ENCODE measurements at places on chromosomes 12 and 14.

DNA sequence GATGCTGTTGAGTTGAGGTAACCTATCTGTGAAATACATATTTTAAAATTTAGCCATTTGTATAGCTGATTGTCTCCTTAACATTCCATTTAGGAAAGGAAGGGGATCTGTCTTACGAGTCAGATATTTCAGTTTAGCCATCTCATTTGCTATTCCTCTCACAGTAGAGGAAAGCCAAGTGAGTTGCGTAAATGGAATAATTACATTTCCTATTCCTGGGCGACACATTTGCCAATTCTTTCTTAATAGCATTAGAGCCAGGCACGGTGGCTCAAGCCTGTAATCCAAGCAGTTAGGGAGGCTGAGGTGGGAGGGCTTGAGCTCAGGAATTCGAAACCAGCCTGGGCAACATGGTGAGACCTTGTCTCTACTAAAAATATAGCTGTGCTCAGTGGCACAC is 116.3 kb downstream of the TMX1 start:
- no peak for DNase-seq

GRCh38 chr12:101697930-101698799 is 725 bp downstream of the CHPT1 start:
- peak; percentile 10 for DNase-seq

DNA sequence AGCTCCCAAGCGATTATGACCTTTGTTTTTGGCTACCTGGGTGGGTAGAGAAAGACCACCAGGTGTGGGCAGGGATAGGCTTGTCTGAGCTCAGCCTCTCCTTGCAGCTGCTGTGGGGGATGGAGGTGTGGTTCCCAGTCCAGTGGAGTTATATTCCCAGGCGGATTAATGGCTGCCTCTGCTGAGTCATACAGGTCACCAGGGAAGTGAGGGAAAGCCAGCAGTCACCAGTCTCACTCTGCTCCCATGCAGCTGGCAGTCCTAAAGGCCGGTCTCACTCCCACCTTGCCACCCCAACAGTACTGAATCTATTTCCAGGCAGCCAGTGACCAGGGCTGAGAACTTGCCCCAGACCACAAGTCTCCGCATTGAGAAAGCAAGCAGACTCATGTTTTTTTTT is 399.2 kb downstream of the VRK1 start:
- DNase-seq, result no peak

DNA sequence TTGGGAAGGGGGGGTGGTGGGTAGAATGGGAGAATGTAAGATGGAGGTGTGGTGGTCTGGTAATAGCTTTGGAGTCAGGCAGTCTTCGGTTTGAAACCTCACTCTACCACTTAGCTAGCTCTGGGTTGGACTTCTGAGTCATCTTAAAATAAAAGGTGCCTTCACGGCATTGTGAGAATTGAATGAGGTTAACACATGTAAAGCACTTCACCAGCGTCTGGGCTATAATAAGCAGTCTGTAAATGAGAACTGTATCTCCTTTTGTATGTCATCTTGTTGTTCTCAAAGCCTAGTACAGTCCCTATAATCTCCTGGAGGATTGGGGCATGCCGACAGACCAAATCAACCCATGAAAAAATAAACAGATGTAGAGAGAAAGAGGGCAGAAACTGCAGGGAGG is 11.2 kb downstream of the C2CD5 start:
- no peak for DNase-seq

DNA sequence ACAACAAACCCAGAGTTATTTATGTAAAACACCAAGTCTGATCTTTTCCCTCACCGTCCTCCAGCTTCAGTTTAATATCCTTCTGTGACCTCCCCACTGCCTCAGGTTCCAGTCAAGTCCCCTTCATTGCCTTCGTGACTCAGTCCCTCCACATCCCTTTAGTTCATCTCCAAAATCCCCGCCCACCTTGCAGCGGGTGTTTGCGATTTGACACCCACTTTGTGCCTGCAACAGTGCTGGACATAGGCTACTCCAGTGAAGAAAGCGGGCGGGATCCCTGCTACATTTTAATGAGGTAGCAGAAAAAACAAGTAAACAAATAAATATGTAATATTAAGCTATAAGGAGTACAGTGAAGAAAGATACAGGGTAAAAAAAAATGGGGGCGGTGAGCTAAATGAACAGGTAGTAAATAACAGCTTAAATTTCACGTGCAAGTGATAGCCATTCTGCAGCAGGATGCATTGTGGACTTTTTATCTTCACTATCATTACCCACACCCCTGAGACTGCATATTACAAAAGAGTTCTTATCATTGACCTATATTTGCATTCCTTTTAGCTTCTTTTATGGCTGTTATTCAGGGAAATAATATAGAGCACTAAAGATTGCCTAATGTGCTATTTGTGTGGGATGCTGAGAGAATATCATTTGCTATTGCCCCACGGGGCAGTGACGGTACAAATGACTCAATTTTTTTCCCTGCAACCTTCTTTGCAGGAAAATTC is 222.8 kb upstream of the NUDT4 start:
- DNase-seq, result no peak

GRCh38 chr12:71060426-71060825 is 97.4 kb downstream of the TSPAN8 start:
- no peak for DNase-seq

GRCh38 chr12:93005928-93006392 is 76.9 kb upstream of the EEA1 start:
- no peak for DNase-seq

DNA sequence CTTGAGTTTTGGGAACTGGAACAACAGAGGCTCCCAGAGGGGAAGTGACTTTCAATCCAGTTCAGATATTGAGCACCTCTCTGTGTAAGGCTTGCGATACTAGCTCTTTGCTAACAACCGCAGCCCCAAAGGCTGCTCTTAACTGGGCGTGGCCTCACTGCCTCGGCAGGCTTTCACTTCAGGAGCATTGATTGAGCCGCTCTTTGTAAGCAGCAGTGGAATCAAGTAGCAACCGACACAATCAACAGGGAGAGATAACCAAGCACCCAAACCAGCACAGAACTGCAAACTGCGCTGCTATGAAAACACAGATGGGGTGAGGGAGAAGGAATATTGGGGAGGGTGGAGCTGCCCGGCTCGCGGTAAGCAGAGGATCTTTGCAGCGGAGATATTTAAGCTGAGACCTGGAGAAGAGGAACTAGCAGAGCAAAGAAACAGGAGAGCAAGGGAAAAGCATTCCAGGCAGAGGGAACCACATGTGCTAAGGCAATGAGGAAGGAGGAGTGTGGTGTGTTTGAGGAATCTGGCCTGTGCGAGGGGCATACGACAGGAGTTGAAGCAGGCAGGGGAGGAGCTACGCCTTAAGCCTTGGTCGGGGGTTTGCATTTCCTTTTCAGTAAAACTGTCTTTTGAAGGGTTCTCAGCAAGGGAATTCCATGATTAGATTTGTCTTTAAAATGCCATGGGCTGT is 17.3 kb upstream of the YY1 start:
- DNase-seq, result peak; percentile 67

DNA sequence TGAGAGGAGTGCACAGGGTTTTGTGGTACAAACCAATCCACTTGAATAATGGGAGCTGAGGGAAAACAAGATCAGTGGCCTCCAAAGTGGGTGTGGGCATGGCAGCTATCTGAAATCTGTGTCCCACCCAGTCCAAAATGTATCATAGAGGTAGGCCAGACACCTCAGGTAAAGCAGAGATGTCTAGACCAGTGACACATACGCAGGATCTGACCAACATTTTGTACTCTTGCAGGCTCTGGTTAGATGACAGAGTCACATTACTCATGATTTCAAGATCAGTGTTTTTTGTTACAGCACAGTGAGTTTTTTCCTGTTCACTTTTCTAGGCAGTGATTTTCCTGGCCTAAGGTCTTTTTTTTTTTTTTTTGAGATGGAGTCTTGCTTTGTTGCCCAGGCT is 211.8 kb downstream of the PCNX1 start:
- no peak for DNase-seq

DNA sequence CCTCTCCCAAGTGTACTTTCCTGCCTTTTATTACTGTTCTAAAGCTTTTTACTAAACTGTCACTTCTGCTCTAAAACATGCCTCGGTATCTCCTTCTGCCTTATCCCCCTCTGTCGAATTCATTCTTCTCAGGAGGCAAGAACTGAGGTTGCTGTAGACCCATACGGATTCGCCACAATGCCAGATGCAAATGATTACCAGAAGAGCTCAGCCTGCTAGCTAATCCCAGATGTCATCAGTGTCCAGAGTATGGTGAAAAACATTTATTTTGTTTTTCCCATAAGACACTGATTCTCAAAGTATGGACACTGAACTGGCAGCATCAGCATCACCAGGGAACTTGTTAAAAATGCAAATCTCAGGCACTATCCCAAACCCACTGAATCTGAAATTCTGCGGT is 359.3 kb downstream of the TMTC2 start:
- DNase-seq, result no peak

DNA sequence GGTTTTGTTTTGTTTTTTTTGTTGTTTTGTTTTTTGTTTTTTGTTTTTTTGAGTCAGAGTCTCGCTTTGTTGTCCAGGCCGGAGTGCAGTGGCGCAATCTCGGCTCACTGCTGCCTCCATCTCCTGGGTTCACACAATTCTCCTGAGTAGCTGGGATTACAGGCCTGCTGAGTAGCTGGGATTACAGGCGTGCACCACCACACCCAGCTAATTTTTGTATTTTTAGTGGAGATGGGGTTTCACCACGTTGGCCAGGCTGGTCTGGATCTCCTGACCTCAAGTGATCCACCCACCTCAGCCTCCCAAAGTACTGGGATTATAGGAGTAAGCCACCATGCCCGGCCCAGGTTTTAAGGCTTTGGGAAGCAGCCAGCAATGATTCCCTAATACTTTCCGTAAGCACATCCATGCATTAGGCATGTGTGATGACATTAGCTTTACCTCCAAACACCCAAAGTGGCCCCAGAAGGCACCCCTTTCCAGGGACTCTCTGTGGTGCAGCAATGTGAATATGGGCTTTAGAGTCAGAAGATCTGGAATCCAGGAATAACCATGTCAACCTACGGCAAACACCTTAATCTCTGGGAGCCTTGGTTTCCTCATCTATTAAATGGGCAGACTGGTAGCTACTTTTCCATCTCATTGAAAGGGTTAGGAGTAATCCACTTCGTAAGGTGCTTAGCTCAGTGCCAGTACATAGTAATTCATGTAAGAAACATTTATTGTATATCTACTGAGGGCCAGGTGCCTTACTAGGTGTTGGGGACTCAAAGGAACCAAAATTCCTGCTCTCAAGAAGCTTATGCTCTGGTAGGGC is 152.9 kb downstream of the ZFP36L1 start:
- no peak for DNase-seq

DNA sequence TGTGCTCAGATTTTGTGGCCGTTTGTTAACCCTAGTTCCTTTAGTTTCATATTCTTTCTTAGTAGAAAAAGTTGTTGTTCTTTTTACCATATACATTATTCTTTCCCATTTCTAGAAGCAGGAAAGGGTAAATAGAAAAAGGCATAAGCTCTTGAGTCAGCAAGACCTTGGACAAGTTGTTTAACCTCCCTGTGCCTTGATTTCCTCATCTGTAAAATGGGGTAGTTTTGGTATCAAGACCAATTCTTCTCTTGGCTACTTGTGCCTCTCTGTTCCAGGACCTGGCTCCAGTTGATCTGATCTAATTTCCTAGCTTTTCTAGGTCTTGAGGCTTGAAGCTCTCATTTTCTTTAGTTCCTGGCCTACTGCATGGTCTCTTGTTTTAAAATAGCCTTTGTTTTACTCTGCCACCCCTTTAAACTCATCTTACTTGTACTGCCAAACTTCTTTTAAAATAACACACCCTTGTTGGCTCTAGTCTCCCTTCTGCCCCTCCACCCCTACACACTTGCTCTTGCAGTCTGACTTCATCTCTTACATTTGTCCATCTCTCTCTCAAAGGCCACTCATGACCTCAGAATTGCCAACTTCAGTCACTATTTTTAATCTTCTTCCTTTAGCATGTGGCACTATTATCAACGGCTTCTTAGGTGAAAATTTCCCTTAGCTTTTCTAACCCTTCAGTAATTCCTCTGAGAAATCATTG is 143.7 kb downstream of the TTLL5 start:
- no peak for DNase-seq

DNA sequence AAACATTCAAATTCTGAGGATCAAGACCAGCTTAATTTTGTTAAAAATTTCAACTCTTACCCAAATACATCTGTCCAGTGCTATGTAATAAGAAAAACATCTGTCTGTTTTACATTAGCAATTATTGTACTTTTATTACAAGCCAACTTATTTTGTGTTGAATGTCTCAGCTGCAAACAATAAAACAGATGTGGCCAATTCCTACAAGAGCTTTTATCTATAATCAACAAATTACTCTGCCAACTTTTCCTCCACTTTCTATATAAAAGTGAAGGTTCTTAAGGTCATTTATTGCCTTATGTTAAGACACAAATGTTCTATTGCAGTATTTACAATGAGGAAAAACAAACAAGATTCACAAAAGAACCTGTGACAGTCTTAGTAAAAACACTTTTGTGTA is 72.7 kb downstream of the NOVA1 start:
- no peak for DNase-seq

GRCh38 chr12:48247181-48247966 is 44.3 kb upstream of the OR10AD1 start:
- no peak for DNase-seq

GRCh38 chr12:81800298-81801148 is 41.4 kb upstream of the PPFIA2 start:
- DNase-seq, result no peak

- no peak for DNase-seq
Measured at GRCh38 chr12:120055231-120056000, 61.1 kb downstream of the RAB35 start.
